ENCODE measurements at places on chromosomes 5 and 9. TPM values are rescaled to one million over a fixed set of nuclear protein-coding genes. Genes with fewer than 3 reads are reported as not detected.

The ZNF483 gene
- 3.3 TPM for polyA plus RNA-seq

DNA sequence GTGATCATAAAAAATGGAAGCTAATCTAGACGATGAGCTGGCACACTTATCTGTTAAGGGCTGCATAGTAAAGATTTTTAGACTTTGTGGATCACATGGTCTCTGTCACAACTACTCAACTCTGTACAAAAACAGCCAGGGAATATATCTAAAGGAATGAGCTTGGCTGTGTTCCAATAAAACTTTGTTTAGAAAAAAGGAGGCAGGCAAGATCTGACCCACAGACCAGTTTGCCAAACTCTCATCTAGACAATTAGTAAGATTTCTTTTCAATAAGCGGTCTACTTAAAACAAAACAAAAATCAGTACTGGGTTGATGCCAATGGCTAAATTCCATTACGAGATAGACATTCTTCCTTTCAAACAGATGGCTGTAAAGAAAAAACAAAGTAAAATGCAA is 53.0 kb upstream of the RETREG1 start:
- peak; percentile 75 for DNase-seq

DNA sequence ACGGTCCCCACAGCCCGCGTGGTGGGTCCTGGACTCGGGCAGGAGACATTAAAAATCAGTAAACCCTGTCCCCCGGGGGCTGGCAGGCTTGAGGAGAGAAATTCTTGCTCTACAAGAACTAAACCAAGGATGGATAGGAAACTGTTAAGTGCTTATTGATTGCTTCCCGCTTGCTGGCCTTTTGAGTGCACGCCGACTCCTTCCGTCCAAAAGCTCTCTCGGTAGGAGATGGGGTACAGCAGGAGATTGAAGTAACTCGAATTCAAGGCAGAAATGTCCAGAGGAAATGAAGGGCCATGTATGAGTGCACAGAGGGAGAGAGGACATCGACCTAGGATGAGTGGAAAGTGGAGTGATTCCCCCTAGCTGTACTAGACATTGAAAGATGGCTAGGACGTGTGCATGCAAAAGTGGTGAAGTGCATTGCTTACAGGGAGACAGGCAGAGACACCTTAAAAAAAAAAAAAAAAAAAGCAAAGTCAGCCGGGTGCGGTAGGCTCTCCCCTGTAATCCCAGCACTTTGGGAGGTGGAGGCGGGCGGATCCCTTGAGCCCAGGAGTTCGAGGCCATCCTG is 923 bp downstream of the RECK start:
- no peak for DNase-seq

- no peak for DNase-seq
These were observed 35.2 kb downstream of the PCDHAC2 start for GRCh38 chr5:141001446-141001843.

DNA sequence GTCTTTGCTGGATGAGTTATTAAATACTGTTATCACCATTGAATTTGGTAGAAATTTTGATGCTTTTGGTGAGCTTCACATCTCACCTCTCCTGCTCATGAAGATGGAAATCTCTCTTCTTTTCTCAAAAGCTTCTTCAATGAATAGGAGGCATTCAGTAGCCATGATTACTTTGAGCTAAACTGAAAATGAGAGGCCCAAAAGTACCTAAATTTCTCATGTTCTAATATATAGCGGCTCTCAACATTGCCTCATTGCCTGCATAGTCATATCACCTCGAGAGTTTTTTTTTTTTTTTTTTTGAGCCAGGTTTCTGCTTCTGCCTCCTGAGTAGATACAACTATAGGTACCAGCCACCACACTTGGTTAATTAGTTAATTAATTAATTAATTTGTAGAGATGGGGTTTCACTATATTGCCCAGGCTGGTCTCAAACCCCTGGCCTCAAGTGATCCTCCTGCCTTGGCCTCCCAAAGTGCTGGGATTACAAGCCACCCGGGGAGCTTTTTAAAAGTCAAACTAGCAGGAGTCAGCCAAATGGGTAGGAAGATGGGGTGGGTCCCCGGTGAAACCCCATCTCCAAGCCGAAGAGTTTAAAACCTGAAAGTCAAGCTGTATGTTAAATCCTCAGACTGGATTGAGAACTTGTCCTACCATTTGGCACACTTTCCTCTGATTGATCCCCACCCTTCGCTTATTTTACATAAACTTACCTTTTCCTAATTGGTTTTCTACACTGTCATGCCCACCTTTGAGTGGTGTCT is 169.0 kb downstream of the DOCK2 start:
- no peak for DNase-seq

The SH2D3C gene
- 33.2 TPM for polyA plus RNA-seq

The RORB gene
- 0.21 TPM for polyA plus RNA-seq

The ACOT12 gene
- 0.54 TPM for polyA plus RNA-seq

DNA sequence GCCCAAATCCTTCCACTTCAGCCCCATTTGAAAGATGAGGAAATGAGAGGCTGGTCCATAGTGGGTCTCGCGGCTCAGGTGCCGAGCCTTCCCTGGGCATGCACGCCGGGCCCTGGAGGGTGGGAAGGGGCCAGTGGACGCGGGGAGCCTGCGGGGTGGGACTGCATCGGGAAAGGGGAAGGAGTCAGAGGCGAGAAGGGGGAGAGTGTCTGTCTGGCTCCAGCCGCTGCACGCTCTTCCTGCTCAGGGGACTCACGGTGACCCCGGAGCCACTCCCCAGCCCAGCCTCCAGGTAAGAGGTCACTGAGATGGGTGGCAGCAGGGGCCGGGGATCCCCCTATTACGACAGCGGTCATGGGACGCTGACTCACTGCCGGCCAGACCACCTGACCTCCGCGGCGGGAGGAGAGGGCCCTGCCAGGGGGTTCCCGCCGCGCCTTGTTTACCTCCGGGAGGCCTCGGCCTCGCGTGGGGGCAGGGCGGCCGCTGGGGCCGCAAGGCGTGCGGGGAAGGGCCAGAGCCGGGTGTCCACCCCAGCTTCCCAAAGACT is 1.9 kb upstream of the SQSTM1 start:
- DNase-seq, result peak; percentile 89

- no peak for DNase-seq
These were observed 49.2 kb downstream of the ANXA1 start for GRCh38 chr9:73200694-73201452.

The XRCC4 gene
- polyA plus RNA-seq, result 11.3 TPM

DNA sequence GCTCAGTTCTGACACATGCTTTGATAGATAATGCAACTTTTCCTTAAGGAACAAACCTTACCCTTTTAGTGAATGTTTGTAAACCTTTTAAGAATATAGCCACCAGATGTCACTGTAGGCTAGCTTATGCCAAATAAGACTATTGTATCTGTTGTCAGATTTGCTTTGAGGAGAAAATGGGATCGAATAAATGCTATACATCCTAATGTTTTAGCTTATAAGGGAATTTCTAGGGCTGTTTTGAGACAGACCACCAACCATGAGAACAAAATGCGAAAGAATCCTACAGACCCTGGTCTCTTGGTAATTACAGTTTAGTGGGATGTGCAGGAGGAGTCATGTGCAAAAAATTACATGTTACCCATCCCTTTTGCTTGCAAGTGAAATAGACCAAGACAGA is 127.6 kb upstream of the NMUR2 start:
- DNase-seq, result peak; percentile 31

Measured in right lung (tissue), 10 donors.